Right lobe of liver (tissue), 6 donors: ENCODE measurements at places on chromosomes 13 and 19. TPM values are rescaled to one million over a fixed set of nuclear protein-coding genes. Genes with fewer than 3 reads are reported as not detected.

CBY2 gene
- total RNA-seq = not detected

APOC4 gene
- 462 TPM for total RNA-seq

TRIM13 gene
- 8.8 TPM for total RNA-seq

KL gene
- total RNA-seq = 0.09 TPM

DNA sequence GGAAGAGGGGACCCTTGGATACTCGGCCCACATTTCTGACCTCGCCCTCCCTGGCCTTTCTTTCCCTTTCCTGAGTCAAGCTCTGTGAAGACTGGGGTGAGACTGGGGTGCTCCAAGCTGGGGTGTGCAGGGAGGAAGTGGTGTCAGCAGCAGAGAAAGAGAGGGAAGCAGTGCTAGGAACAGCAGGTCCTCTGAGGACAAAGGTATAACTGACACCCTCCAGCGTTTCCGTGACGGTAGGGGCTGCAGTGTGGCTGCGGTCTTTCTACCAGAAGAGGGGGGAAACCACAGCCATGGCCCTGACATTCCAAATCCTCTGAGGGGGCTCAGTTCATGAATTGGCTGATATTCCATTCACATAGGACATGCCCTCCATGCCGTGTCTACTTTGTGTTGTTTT is 1.1 kb downstream of the KIR3DL2 start:
- no peaks in the 10 kb centered on the region for H3K4me1 ChIP-seq
- no peak for DNase-seq
- H3K36me3 ChIP-seq = no peaks in the 10 kb centered on the region
- no peak overlapping the region for H3K4me3 ChIP-seq
- no peaks in the 10 kb centered on the region for H3K27me3 ChIP-seq

DNA sequence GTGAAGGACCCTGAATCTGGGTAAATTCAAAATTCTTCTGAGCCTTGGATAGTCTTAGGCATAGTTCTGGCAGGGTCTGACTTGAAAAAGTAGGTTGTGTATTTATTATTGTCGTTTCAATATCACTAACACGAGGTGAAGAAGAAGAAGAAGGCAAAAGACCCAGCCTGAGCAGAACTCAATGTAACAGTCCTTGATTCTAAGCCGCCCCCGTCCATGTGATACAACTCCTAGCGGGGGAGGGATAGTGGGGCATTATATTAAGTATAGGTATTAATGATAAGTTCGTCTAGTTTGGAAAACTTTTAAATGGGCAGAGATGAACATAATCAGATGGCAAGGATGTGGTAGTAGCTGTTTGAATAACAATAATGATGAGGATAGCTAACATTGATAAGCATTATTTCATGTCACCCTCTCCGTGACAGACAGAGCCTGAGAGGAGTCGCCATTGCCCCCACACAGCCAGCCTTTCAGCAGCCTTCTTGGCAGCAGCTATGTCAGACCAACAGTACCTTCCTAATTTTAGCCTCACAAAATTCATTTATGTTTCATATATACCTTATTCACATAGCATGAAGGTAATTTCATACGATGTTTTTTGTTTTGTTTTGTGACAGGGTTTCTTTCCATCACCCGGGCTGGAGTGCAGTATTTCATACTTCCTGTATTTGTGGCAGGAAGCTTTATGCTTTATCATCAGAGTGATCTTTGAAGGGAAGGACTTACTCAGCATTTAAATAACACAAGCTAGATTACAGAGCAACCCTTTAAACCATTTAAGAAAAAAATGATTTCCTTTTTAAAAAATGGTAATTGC is 64.4 kb upstream of the NPAS1 start:
- H3K36me3 ChIP-seq = no peaks in the 10 kb centered on the region
- H3K27me3 ChIP-seq = no peaks in the 10 kb centered on the region
- peak overlapping the region; percentile 61 for H3K27ac ChIP-seq
- no peak overlapping the region for H3K4me3 ChIP-seq

- peak; percentile 43 for DNase-seq
- H3K36me3 ChIP-seq = no peaks in the 10 kb centered on the region
- no peaks in the 10 kb centered on the region for H3K4me1 ChIP-seq
Measured at GRCh38 chr13:114099191-114099590, 33.2 kb downstream of the RASA3 start.

- no peaks in the 10 kb centered on the region for H3K4me1 ChIP-seq
- peak overlapping the region; percentile 96 for H3K27ac ChIP-seq
- H3K4me3 ChIP-seq = peak overlapping the region; percentile 55
- H3K36me3 ChIP-seq = no peaks in the 10 kb centered on the region
- no peak for DNase-seq
Measured at GRCh38 chr19:18204394-18205199, 755 bp upstream of the RAB3A start.

- no peak overlapping the region for H3K4me3 ChIP-seq
- no peaks in the 10 kb centered on the region for H3K36me3 ChIP-seq
- H3K27ac ChIP-seq = no peak overlapping the region
Measured at GRCh38 chr19:5157186-5157585, 183.4 kb downstream of the PTPRS start.

- no peaks in the 10 kb centered on the region for H3K4me1 ChIP-seq
- H3K27me3 ChIP-seq = no peaks in the 10 kb centered on the region
- no peak overlapping the region for H3K27ac ChIP-seq
- DNase-seq = no peak
- no peaks in the 10 kb centered on the region for H3K36me3 ChIP-seq
- no peak overlapping the region for H3K4me3 ChIP-seq
Measured at GRCh38 chr19:19817357-19817756, 4.2 kb downstream of the ZNF506 start.

GRCh38 chr13:79679334-79679733 is 198.4 kb downstream of the NDFIP2 start:
- H3K36me3 ChIP-seq = no peaks in the 10 kb centered on the region
- no peak overlapping the region for H3K4me3 ChIP-seq
- H3K27ac ChIP-seq = no peak overlapping the region
- no peak for DNase-seq
- no peaks in the 10 kb centered on the region for H3K4me1 ChIP-seq

GRCh38 chr19:41740415-41741243 is 14.7 kb upstream of the CEACAM6 start:
- H3K27me3 ChIP-seq = no peaks in the 10 kb centered on the region
- no peak for DNase-seq
- H3K27ac ChIP-seq = no peak overlapping the region
- H3K4me1 ChIP-seq = no peaks in the 10 kb centered on the region
- no peak overlapping the region for H3K4me3 ChIP-seq
- H3K36me3 ChIP-seq = no peaks in the 10 kb centered on the region

GRCh38 chr13:47332149-47332548 is 435.3 kb upstream of the HTR2A start:
- no peak overlapping the region for H3K27ac ChIP-seq
- no peak for DNase-seq
- no peaks in the 10 kb centered on the region for H3K27me3 ChIP-seq
- H3K36me3 ChIP-seq = no peaks in the 10 kb centered on the region
- H3K4me3 ChIP-seq = no peak overlapping the region
- H3K4me1 ChIP-seq = no peaks in the 10 kb centered on the region

GRCh38 chr19:10259162-10259905 is 7.3 kb downstream of the MRPL4 start:
- H3K27me3 ChIP-seq = no peaks in the 10 kb centered on the region
- H3K36me3 ChIP-seq = peaks cover 30% of the 10 kb centered on the region
- DNase-seq = peak; percentile 76
- H3K4me3 ChIP-seq = no peak overlapping the region
- H3K4me1 ChIP-seq = no peaks in the 10 kb centered on the region

DNA sequence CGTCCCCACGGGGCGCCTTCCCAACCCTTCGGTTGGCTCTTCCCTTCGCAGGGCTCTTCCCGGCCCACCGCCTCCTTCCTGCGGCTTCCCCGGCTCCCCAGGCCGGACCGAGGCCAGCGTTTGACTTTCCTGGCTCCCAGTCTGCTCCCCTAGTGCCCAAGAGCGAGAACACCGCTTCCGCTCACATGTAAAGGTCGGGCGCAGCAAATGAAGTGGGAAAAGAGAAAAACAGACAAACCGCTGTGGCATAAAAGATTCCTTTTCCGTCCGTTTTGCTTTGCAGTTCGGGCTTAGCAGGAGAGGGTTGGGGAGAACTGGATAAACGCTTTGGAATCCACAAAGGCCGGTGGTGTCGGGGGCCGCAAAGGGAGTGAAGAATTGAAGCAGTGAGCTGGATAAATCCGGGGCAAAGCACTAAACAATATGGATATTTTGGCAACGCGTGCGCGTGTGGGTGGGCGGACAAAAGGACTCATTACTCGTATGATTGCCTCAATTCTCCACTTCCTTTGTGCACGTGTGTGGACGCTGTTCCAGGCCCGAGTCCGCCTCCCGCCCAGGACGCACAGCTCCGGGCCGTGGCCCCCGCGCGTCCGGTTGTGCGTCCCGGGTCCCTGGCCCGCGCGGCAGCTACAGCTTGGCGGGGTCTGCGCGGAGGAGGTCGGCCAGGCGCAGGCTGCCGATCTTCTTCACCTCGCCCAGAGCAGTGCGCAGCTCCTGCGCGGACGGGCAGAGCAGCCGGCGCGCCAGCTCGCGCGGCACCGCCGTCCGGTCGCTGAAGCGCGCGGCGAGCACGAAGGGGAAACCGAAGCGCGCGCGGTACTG is 8.6 kb upstream of the CDX2 start:
- DNase-seq = no peak
- H3K4me3 ChIP-seq = no peak overlapping the region
- peaks cover 50% of the 10 kb centered on the region for H3K27me3 ChIP-seq
- H3K4me1 ChIP-seq = no peaks in the 10 kb centered on the region
- no peaks in the 10 kb centered on the region for H3K36me3 ChIP-seq
- no peak overlapping the region for H3K27ac ChIP-seq

GRCh38 chr13:30746791-30747190 is 11.4 kb downstream of the ALOX5AP start:
- H3K27me3 ChIP-seq = no peaks in the 10 kb centered on the region
- no peak for DNase-seq
- H3K4me1 ChIP-seq = no peaks in the 10 kb centered on the region

- H3K4me1 ChIP-seq = peaks cover 5% of the 10 kb centered on the region
- H3K27ac ChIP-seq = no peak overlapping the region
- DNase-seq = no peak
- no peaks in the 10 kb centered on the region for H3K36me3 ChIP-seq
- peaks cover 15% of the 10 kb centered on the region for H3K27me3 ChIP-seq
Measured at GRCh38 chr13:21672287-21672680, 1.4 kb downstream of the FGF9 start.

- H3K4me3 ChIP-seq = no peak overlapping the region
- H3K4me1 ChIP-seq = no peaks in the 10 kb centered on the region
- no peaks in the 10 kb centered on the region for H3K27me3 ChIP-seq
- H3K36me3 ChIP-seq = no peaks in the 10 kb centered on the region
Measured at GRCh38 chr13:73194310-73194709, 135.5 kb downstream of the KLF5 start.

DNA sequence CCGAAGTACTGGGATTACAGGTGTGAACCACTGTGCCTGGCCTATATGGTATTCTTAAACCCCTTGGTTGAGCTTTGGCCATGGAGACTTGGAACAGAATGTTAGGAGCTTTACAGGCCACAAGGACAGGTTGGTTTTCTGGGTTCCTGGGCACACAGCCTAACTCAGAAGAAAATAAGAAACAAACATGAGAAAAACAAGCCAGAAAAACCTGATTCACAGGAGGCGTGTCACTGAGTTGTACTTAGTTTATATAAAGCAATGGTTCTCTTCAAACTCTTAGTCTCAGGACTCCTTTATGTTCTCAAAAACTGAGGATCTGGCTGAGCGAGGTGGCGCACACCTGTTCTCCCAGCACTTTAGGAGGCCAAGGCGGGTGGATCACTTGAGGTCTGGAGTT is 125.1 kb upstream of the SPATA13 start:
- H3K27me3 ChIP-seq = no peaks in the 10 kb centered on the region
- H3K4me1 ChIP-seq = peaks cover 19% of the 10 kb centered on the region
- no peak overlapping the region for H3K4me3 ChIP-seq
- no peak for DNase-seq

- no peaks in the 10 kb centered on the region for H3K27me3 ChIP-seq
- no peak overlapping the region for H3K4me3 ChIP-seq
- H3K27ac ChIP-seq = peak overlapping the region; percentile 91
- peaks cover 43% of the 10 kb centered on the region for H3K4me1 ChIP-seq
- no peaks in the 10 kb centered on the region for H3K36me3 ChIP-seq
- DNase-seq = peak; percentile 75
Measured at GRCh38 chr19:44939668-44940067, 2.4 kb upstream of the APOC4 start.

- DNase-seq = no peak
- H3K36me3 ChIP-seq = no peaks in the 10 kb centered on the region
- H3K4me1 ChIP-seq = no peaks in the 10 kb centered on the region
- H3K27ac ChIP-seq = no peak overlapping the region
- no peak overlapping the region for H3K4me3 ChIP-seq
- H3K27me3 ChIP-seq = no peaks in the 10 kb centered on the region
Measured at GRCh38 chr13:79187917-79188690, 218.0 kb downstream of the RBM26 start.

DNA sequence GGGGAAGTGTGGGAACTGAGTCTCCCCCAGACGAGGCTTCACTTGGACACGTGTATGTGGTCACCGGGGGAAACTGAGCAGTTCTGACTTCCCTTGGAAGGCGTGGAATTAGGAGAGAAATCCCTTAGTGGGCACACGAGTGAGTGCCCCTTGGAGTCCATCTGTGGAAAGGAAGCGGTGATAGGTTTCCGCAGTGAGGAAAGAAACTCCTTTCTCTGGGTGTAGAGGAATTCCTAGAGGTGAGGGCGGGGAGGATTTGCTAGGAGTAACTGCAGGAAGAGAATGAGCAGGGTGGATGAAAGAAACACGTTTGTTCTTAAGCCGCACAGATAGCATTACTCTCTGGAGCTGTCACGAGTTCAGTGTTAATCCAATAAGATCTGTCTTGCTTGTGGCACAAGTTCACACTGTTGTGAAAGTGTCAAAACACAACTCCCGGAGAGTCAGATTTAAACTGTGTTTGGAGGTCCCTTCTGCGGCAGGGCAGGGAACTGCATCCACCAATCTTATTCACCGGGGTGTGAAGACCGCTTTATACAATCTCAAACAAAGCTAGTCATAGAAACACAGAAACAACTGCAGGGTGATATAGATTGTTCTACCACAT is 1.2 kb downstream of the KL start:
- H3K36me3 ChIP-seq = no peaks in the 10 kb centered on the region
- peak; percentile 55 for DNase-seq
- no peaks in the 10 kb centered on the region for H3K4me1 ChIP-seq
